ENCODE measurements at places on chromosomes 16 and 17.

DNA sequence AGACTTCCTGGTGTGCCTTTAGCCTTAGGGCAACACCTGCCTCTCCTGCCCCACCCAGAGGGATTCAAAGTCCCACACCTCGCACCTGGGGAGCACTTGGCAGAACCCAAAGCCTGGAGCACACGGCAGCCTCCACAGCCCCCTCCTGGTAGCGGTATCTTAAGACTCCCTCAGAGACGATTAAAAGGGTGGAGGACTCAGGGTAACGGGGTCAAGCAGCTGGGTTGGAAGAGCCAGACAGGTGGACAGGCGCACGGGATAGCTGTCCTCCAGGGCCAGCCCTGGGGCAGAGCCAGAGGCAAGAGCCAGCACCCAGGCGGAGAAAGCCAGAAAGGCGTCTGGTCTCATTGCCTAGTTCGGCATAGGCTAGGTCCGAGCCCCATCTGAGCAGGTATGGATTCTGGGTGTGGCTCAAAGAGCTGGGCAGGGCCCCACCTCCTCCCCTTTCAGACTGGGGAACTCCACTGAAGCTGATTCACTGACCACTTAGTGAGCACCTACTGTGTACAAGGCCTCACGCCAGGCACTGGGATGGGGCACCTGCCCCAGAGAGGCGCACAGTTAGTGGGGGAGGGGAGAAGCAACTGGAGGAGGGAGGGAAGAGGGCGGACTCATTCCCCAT, 55.0 kb upstream of the MEAK7 start:
- no peak for DNase-seq

DNA sequence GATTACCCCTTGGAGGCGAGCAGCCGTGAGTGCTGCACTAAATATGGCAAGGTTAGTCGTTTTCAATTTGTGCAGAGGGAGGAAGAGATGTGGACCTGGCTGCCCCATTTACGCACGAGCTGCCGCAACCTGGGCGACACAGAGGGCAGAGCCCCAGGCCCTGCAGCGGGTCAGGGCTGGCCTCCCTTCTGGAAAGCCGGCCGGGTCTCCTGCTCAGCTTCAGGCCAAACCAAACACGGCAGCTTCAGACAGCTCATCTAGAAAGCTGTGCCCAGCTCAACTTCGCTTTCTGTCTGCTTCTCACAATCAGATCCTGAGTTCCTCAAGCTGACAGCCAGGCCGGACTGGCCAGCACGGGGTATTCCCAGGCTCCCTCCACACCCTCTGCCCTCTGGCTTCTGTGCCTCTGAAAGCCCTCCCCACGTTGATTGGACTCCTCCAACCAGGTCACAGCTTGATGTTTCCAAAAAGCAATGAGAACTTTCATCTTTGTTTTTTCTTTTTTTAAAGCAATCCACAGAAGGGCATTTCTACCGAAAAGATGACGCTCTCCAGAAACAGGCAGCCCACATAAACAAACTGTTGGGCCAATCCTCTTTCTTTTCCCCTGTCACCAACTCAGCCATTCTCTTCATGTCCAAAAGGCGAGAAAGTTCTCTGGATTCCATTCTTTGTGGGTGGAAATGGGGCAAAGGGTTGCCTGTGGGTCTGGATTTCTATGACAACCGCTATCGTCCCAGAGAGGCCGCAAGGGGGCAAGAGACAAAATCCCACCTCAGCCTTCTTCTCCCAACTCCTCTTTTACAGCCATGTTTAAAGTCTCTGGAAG, 189.0 kb downstream of the ZFHX3 start:
- DNase-seq: no peak

DNA sequence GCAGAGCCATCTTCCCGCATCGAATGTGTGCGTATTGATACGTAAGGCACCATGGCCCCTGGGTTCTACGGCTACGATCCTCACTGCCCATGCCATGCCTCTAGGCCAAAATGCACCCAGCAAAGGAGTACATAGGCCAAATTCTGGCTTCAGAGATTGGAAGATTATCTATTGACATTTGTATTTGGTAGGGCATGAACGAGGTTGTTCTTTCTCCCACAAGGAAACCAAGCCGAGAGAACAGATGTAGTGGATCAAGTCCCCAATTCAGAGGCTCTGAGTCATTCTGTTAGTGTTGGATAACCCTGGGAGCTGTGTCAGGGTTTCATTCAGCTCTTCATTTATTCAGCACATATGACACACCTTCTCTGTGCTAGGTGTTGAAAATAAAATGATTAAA, 36.5 kb downstream of the HOXB1 start:
- no peak for DNase-seq

GRCh38 chr16:14148016-14148415, 76.9 kb downstream of the MRTFB start:
- no peak for DNase-seq

DNA sequence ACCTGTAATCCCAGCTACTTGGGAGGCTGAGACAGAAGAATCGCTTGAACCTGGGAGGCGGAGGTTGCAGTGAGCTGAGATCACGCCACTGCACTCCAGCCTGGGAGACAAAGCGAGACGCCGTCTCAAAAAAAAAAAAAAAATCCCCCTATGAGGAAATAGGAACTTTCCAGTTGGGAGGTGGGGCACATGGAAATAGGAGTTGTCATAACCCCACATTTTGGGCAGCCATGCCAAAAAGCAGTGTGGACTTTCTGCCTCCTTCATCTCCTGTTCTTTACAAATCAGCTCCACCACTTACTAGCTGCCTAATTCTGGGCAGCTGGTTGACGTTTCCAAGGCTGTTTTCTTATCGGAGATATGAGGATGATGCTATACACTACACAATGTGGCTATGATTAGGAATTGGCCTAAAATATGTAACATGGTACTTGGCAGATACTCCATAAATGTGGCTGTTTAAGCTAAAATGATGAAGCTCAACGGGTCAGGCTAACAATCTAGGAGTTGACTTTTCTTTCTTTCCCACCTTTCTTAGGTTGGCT, 21.5 kb upstream of the CCL5 start:
- DNase-seq: no peak

DNA sequence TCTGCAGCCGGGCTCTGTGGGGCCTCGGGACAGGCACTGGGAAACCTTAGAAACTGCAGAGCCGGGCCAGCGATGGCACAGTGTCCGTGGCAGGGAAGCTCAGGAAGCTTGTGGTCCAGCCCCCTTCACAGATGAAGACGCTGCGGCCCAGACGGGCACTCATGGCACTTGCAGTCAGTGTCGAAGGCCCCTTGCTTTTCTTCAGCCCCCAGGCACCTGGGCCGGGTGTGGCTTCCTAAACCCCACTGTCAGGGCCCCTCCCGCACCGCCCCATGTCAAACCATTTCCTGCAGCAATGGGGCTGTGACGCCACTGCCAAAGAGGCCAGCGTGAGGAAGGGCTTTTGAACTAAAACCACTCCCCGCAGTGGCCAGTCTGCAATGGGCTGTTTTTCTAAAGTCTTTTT, 164.0 kb downstream of the LAT start:
- peak; percentile 88 for DNase-seq

DNA sequence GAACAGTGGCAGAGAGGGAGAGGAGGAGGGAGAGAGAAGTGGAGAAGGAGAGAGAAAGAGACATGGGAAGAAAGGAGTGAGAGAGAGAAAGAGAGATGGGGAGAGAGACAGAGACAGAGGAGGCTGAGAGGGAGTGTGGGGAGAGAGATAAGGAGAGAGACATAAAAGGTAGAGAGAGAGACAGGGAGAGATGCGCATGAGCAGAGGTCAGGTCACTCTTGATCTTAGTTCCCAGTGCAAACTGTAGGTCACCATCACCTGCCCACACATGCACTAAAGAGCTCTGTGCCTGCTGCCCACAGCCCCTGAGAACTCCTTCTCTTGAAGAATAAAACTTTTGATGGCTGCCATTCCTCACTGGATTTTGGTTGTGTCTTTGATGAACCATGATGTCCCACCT, 14.9 kb downstream of the KRT33A start:
- DNase-seq: no peak

- peak; percentile 63 for DNase-seq
Measured at GRCh38 chr17:43021741-43022512, at the start of gene VAT1. Gene VAT1, minus strand, starts transcription at chr17:43022385. Its CDS starts 63 bp downstream, at chr17:43022322.
